Fibroblast of lung (primary cell): ENCODE measurements at places on chromosomes 5 and 9. TPM values are rescaled to one million over a fixed set of nuclear protein-coding genes. Genes with fewer than 3 reads are reported as not detected.

CD180 gene
- total RNA-seq: not detected in 2 replicates

CAPSL gene
- 0.33 TPM in 1 of 2 replicates, not detected in the other for total RNA-seq

PCA3 gene
- not detected in 2 replicates for total RNA-seq

ACOT12 gene
- 0.26 and 2.0 TPM in 2 replicates for total RNA-seq

SHISAL2B gene
- total RNA-seq: not detected in 2 replicates

VPS13A gene
- 27.2 and 39.3 TPM in 2 replicates for total RNA-seq

GRAMD2B gene
- total RNA-seq: 12.1 and 21.3 TPM in 2 replicates

SLC6A18 gene
- not detected in 2 replicates for total RNA-seq

TMEM252 gene
- total RNA-seq: not detected in 2 replicates

CLPTM1L gene
- 189 and 215 TPM in 2 replicates for total RNA-seq

HAPLN1 gene
- total RNA-seq: 0.17 TPM in 1 of 2 replicates, not detected in the other

HSDL2 gene
- 39.3 and 49.9 TPM in 2 replicates for total RNA-seq

ANGPTL2 gene
- total RNA-seq: 108 and 163 TPM in 2 replicates

GMCL2 gene
- total RNA-seq: under 0.01 TPM in 2 replicates

PCDHB16 gene
- 0.51 and 1.5 TPM in 2 replicates for total RNA-seq

TRIP13 gene
- total RNA-seq: 2.1 and 7.4 TPM in 2 replicates

UNC13B gene
- total RNA-seq: 20.8 and 38.3 TPM in 2 replicates

ASPN gene
- total RNA-seq: 10.4 and 10.5 TPM in 2 replicates

NLN gene
- 16.2 and 33.7 TPM in 2 replicates for total RNA-seq

KCNV2 gene
- not detected in 2 replicates for total RNA-seq
